ENCODE measurements at places on chromosomes 6 and 20.

DNA sequence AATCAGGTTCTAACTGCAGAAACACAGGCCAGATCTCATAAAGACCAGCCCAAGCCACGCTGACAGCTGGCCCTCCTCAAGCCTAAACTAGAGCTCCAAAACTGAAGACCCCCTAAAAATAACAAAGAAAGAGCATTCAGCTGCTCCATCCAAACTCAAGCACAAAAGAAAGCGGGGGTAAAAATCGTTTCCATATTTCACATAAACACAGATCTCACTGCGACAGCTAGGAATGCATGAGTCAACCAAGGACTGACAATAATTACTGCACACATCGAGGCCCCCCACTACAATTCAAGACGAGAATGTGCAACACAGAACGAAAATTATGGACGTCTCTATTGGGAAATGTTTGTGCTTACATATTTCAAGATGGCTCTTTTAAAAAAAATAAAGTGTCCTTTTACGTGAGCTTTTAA, 31.1 kb downstream of the CNKSR3 start:
- DNase-seq: no peak

DNA sequence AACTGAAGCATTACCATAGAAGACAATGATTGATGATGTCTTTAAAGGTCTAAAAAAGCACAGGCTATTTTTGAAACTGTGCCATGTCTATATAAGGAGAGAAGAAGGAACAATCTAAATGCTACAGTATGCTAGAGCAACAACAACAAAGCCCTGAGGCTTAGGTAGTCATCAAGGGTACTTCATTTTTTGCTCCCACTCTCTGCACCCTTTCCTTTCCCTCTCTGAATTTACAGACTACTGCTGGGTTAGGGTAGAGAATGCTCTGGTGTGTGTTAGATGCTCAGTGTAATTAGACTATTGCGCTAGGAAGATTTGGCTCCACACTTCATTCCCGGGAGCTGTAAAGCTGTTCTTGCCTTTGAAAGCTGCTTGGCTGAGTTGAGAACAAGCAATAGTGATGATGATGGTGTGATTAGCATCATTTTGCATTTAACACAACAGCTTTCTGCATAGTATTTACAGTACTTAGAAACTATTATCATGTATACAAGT, 1262.5 kb upstream of the CITED2 start:
- no peak for DNase-seq

GRCh38 chr20:46057856-46058598, 29.0 kb downstream of the SLC12A5 start:
- peak; percentile 53 for DNase-seq

GRCh38 chr20:4781637-4782377, 60.1 kb downstream of the PRND start:
- no peak for DNase-seq

DNA sequence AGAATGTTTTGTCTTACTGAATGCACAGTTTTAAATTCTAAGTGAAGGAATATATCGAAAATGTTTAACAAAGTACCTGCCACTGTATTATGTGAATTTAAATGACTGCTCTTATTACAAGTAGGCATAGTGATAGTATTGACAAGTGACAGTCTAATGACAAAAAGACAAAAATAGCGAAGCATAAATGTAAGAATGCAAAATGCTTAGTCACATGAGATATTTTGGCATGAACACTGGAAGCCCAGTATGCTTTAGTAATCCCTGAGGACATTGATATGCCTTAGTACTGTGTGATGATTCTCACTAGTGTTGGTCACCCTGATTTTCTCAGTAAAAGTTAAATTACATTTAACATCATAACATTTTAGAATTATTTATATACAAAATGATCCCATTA, 153.5 kb downstream of the EYA4 start:
- DNase-seq: no peak

DNA sequence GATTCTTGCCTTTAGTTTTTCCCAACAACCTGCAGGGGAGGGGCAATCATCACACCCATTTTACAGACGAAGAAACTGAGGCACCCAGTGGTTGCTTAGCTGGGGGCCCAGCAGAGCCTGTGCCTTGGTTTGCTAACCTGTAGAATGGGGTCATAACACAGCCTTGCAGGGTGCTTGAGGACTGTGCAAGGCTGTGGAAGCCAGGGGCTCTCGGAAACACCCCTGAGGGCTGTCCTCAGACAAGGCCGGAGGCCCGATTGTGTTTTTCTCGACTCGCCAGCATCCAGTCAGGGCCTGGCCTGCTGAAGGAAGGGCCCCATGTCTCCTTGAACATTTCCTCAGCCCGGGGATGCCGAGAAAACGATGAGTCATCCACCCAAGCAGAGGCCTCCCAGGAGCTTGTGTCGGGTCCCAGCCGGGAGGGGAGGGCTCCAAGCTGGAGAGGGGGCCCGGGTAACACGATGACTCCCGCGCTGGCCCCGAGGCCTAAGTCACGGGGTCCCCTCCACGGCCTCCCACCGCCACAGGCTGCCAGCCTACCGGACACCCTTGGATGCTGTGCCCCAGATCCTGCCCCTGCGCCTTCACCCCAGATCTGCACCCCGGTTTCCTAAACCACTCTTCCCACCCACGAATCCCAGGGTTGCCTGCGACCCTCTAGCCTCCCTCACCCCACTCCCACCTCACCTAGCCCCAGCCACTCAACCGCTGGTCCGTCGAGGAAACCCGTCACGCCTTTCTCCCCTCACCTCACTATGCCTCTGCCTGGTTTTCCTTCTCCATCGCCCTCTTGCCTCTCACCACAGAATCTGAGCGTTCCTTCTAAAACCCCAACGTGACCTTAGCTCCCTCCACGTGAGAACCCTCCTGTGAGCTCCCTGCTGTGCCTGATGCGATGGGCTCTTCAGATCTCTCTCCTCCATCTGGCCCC, 10.6 kb downstream of the NOL4L start:
- no peak for DNase-seq

- no peak for DNase-seq
Measured at GRCh38 chr20:46903256-46903655, 8.6 kb downstream of the EYA2 start.

GRCh38 chr20:610130-611046, at the start of gene TCF15:
TSS of gene TCF15 (minus strand) at chr20:610309. CDS start at chr20:610237, 72 bp downstream.
- DNase-seq: no peak

DNA sequence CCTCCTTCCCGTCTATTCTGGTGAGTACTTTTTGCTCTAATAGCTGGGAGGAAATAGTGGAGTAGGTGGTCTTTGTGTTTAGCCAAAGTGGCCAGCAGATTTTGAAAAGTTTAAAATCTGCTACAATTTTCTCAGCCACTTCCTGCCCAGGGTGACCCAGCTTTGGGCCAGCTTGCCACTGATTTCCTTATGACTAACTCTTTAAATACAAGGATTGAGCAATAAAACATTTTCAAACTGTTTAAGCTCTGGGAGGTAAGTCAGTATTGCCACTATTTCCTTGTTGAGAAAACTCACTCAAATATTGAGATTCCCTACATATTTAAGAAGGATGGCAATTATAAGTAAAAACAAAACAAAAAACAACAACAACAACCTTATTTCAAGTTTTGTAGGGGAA, 54.5 kb downstream of the TRMT11 start:
- no peak for DNase-seq

- no peak for DNase-seq
Measured at GRCh38 chr6:46134216-46134615, 4.4 kb downstream of the ENPP4 start.

GRCh38 chr20:47133809-47134456, 222.6 kb downstream of the ZMYND8 start:
- no peak for DNase-seq

- no peak for DNase-seq
Measured at GRCh38 chr6:21164768-21165326, 428.7 kb upstream of the SOX4 start.

DNA sequence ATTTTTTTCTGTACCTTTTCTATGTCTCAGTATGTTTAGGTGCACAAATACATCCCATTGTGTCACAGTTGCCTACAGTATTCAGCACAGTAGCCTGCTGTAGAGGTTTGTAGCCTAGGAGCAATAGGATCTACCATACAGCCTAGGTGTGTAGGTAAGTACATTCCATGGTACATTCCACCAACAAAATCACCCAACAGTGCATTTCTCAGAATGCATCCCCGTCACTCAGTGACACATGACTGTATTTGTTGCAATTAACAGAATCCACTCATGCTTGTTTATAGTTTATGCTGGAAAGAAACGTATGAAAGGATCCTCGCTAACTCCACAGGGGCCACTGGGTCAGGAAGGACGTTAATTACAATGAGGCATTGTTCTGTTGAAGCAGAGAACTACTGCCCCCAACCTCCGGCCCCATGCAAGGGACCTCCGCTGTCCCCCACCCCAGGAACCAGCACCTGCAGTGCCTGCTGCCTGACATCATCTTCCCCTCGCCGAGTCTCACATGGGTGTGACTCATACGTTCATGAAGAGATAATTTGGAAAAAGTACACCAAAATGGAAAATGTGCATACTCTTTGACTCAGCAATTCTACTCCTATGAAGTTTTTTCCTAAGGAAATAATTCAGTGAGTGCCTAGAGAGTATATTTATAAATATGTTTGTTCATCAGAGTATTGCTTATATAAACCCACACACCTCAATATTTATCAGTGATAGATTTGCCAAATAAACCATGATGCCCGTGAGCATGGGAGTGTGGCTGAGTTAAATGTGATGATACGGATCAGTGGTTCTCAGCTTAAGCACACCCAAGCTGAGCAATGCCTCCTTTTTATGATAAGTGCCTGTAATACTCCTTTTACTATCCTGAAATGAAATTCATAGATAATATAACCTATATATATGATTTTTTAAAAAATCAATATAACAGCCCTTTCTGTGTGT, 156.4 kb upstream of the ECI2 start:
- DNase-seq: no peak

DNA sequence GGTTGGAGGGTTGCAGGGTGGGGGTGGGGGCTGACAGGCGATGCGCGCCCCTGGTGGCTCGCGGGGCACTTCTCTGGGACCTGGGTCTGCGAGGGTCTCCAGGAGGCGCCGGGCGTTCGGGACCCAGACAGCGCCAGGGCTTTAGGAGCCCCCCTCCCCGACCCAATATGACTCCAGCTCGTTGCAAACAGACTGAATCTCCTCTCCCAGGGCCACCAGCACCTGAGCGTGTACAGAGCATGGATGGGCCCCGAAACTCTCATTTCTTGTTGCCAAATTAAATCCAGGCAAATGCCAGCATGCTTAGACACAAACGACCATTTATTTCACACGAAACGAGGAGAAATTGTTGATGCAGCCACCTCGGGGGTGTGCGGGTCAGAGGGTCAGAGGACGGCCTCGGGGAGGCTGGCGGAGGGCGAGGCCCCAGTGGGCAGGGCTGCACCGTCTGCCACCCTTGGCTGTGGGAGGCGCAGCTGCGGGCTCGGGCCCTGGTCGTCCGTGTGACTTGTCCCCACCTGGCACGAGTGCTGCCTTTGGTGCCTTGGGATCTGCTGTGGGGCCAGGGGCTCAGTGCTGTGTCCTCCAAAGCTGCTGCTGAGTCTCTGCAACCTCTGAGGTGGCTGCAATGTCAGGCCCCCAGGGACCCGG, 20.9 kb upstream of the GATA5 start:
- no peak for DNase-seq

GRCh38 chr6:71496018-71496721, 207.6 kb downstream of the OGFRL1 start:
- DNase-seq: no peak

- no peak for DNase-seq
Measured at GRCh38 chr20:24079661-24080412, 91.3 kb upstream of the GGTLC1 start.

GRCh38 chr6:36376183-36376582, 11.3 kb downstream of the ETV7 start:
- no peak for DNase-seq

DNA sequence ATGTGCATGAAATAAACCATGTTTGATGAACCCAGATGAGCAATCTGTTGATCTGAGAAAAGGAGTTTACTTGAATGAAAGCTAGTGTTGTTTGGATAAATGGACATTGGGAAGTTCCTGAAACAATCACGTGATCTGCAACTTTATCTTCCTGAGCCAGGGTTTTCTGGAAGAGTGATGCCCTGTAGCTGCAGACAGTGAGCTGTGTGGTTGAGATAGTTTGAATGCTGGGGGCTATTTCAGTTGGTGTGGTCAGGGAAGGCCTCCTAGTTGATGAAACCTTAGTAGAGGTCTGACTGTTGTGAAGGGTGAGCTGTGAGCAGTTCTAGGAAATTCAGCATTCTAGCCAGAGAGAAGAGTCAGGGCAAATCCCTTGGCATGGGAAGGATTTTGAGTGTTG, 643.7 kb downstream of the UTRN start:
- DNase-seq: no peak

GRCh38 chr6:2615251-2615650, 135.5 kb downstream of the MYLK4 start:
- no peak for DNase-seq

DNA sequence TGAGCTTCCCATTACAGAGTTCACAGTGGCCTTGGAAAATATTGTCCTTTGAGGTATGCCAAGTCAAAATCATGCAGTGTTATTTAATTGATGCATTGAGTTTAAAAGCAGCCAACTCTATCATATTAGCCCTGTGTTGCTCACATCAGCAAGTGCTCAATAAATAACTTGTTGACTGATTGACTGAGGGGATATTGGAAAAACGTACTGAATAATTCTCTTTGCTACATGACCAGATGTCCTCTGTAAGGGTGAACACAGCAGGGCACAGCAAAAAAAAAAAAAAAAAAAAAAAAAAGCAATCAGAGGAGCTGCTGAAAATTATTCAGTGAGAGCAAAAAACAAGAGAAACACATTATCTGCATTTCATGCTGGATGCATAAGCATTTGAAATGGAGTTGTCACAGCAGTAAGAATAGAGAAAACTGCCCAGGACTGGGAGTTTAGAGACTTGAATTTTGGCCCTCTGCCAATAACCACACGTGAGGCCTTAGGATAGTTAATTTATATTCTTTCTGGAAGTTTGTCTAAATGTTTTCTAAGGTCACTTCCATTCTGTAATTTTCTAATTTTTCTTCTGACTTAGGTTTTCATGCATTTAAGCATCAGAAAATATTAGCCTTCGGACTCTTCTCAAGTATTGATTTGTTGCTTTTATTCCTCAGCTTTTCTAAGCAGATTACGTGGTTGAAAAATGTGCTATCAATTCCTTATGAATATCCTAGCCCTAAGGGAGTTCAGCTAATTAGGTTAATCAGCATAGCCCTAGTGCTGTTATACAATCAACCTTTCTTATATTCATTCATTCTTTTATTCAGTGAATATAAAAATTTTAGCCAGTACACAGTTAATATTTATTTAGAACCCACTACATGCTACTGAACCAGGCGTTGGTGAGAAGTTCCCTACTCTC, 246.8 kb upstream of the STXBP5 start:
- no peak for DNase-seq

GRCh38 chr6:125019281-125019680, 57.0 kb downstream of the RNF217 start:
- DNase-seq: no peak

GRCh38 chr6:130797061-130797460, 30.1 kb upstream of the SMLR1 start:
- DNase-seq: no peak

DNA sequence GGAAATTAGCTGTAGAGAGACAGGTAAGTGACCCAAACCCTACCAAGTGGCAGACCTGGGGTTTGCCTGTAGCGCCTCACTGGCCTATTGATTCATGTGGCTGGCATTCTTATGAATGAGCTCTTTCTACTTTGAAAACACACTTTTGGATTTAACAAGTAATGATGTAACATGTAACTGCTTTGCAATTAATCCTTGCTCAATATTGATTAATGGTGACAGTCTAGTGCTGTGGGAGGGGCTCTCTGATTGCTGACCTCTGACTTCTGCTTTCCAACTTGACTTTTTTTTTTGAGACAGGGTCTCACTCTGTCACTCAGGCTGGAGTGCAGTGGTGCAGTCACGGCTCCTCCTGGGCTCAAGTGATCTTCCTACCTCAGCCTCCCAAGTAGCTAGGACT, 82.7 kb downstream of the TIAM2 start:
- no peak for DNase-seq

GRCh38 chr6:37779902-37780628, 39.5 kb upstream of the ZFAND3 start:
- DNase-seq: no peak
